ENCODE measurements at places on chromosomes 5 and 9. TPM values are rescaled to one million over a fixed set of nuclear protein-coding genes. Genes with fewer than 3 reads are reported as not detected.

GRCh38 chr9:24620741-24621140 is 75.0 kb upstream of the IZUMO3 start:
- H3K36me3 ChIP-seq: no peaks in the 10 kb centered on the region
- DNase-seq: no peak
- H3K27ac ChIP-seq: no peak overlapping the region
- H3K4me1 ChIP-seq: no peaks in the 10 kb centered on the region
- H3K4me3 ChIP-seq: no peak overlapping the region

- H3K4me3 ChIP-seq: no peak overlapping the region
- no peak overlapping the region for H3K27ac ChIP-seq
- no peak for DNase-seq
- H3K27me3 ChIP-seq: no peaks in the 10 kb centered on the region
- peaks cover 5% of the 10 kb centered on the region for H3K4me1 ChIP-seq
- no peaks in the 10 kb centered on the region for H3K36me3 ChIP-seq
Measured at GRCh38 chr9:72524820-72525540, 3.6 kb downstream of the TMC1 start.

- H3K27ac ChIP-seq: no peak overlapping the region
- no peaks in the 10 kb centered on the region for H3K4me1 ChIP-seq
- no peak overlapping the region for H3K4me3 ChIP-seq
- no peaks in the 10 kb centered on the region for H3K27me3 ChIP-seq
- no peak for DNase-seq
Measured at GRCh38 chr5:33824516-33825195, 67.1 kb downstream of the ADAMTS12 start.

DNA sequence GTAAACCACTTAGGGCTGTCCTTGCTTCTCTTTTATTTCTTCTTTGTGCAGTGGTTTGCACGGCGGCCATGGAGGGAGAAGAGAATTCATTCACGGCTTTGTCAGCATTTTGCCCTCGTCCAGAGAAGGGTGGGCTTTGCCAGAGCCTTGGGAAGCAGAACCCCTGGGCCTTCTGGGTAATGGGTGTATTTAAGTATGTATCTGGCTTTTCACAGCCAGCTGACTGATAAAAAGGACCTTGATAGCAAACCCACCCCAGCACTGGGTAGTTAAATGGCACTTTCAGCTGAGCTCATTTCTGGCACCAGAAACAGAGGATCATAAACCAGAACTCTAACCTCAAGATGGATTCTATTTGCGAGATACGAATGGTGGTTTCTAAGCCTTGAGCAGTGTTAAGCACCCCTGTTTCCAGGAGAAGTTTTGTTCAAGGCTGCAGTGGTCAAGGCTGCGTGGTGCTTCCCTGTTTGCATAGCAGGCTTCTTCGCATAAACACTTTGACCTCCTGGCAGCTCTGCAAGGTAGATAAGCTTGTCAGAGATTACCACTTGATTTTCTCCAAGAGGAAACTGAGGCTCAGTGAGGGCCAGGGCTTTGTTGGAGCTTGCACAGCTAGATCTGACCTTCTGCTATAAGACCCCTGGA is 441.6 kb upstream of the KLF4 start:
- no peaks in the 10 kb centered on the region for H3K36me3 ChIP-seq
- H3K4me1 ChIP-seq: no peaks in the 10 kb centered on the region
- H3K27me3 ChIP-seq: no peaks in the 10 kb centered on the region
- no peak overlapping the region for H3K4me3 ChIP-seq
- no peak overlapping the region for H3K27ac ChIP-seq
- DNase-seq: no peak

Gene TERT
- 0.28 TPM for total RNA-seq

- H3K36me3 ChIP-seq: no peaks in the 10 kb centered on the region
- no peaks in the 10 kb centered on the region for H3K4me1 ChIP-seq
- H3K4me3 ChIP-seq: peak overlapping the region; percentile 30
- no peak overlapping the region for H3K27ac ChIP-seq
Measured at GRCh38 chr9:136978073-136978864, 965 bp downstream of the PTGDS start.

DNA sequence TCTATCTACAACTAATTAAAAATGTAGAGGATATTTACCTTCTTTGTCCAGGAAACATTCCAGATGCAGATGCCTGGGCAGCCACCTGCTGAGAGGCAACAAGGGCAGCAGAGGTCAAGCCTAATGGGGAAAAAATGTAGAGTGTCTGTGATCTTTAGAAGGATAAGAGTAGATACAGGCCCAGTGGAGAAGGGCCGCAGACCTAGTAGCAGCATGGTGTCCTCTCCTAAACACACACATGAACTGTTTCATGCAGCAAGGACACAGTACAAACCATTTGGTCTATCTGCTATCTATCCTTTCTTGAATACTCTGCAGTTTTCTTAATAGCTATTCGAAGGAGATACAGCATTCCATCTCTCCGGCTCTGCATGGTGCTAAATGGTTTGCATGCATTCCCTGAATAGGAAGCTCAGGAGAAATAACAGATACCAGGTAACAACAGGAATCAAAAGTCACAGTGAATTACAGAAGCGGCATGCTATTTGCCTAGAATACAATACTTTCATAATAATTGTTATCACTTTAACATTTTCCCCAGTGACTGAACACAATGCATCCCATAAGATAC is 107.3 kb downstream of the ZNF608 start:
- H3K36me3 ChIP-seq: no peaks in the 10 kb centered on the region
- no peak for DNase-seq
- H3K4me3 ChIP-seq: no peak overlapping the region

Gene SPTAN1
- 446 TPM for total RNA-seq

DNA sequence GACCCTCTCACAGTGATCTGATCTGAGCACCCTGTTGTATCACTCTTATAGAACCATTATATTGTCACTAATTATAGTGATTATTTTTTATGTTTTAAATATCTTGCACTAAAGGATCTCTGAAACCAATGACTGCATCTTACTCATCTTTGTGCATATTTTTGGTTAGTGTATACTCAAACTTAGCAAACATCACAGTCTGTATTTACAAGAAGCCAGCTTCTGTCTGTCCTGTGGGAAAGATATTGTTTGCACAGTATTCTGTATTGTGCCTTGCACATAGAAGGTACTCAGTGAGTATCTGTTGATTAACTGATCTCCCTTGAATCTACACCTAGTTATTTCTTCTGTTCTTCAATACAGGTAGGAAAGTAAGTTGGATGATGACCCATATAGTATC is 131.5 kb downstream of the PAM start:
- no peaks in the 10 kb centered on the region for H3K27me3 ChIP-seq
- H3K4me1 ChIP-seq: no peaks in the 10 kb centered on the region
- no peaks in the 10 kb centered on the region for H3K36me3 ChIP-seq
- no peak overlapping the region for H3K27ac ChIP-seq

DNA sequence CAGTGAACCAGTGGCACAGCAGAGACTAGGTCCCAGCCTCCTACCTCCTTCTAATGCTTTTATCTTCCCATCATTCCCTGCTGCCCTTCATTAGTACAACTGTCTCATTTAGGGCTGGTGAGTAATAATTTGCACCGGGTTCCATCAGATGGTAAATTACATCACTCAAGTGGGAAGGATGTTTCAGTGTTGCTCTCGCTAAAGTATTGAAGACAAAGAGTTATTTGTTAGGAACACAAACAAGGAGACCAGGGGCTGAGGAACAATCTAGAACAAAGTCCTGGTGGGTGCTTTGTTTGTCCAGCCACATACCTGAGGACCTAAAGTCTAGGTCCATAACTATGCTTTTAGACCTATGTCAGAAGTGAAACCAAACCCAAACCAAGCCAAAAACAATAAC is 52.4 kb downstream of the SEC61B start:
- no peak overlapping the region for H3K4me3 ChIP-seq
- no peaks in the 10 kb centered on the region for H3K4me1 ChIP-seq
- no peaks in the 10 kb centered on the region for H3K27me3 ChIP-seq
- H3K27ac ChIP-seq: no peak overlapping the region
- H3K36me3 ChIP-seq: no peaks in the 10 kb centered on the region

Gene AHRR
- total RNA-seq: 0.55 TPM
